Bronchial epithelial cell (primary cell): ENCODE measurements at places on chromosomes 7 and 10. TPM values are rescaled to one million over a fixed set of nuclear protein-coding genes. Genes with fewer than 3 reads are reported as not detected.

The GNAT3 gene
- not detected in 2 replicates for total RNA-seq

The RHBDD2 gene
- total RNA-seq, result 10.8 and 17.4 TPM in 2 replicates

The IGF2BP3 gene
- total RNA-seq, result 4.6 and 12.4 TPM in 2 replicates

The SPDYE8 gene
- not detected in 2 replicates for total RNA-seq

The GPR15LG gene
- 0.53 and 2.6 TPM in 2 replicates for total RNA-seq

The PDE6C gene
- not detected in 2 replicates for total RNA-seq

The EGR2 gene
- total RNA-seq, result 0.13 and 0.26 TPM in 2 replicates

The COA1 gene
- 41.6 and 50.0 TPM in 2 replicates for total RNA-seq

The OPN4 gene
- total RNA-seq, result not detected in 2 replicates

The TMEM273 gene
- not detected in 2 replicates for total RNA-seq

The CH25H gene
- not detected in 2 replicates for total RNA-seq

The SPACDR gene
- total RNA-seq, result 0.38 and 0.53 TPM in 2 replicates

DNA sequence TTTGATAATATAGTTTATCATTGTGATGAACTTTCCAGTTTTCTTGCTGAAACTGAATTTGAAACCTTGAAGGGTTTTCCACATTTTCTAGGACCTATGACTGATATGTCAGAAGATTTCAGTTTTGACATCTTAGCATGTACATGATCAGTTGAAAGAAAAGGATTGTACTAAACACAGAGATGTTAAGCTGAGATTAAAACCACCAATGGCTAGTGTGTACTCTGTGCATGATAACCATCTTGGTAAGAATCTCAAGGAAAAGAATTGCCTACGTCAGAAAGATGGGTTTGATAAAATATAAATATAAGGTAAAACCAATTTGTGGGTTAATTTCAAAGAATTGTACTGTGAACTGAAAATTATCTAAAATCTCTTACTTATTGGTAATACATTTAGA, 776.4 kb downstream of the GATA3 start:
- DNase-seq, result no peak

DNA sequence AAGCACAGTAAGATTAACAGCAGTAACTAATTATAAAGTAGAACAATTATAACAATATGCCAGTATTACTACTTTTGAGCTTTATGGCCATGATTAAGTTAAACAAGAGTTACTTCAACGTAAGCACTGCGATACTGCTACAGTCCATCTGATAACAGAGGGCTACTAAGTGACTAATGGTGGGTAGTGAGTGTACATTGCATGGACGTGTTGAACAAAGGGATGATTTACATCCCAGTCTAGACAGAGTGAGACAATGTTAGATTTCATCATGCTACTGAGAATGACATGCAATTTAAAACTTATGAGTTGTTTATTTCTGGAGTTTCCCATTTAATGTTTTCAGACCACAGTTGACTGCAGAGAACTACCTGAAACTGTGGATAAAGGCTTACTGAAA, 45.6 kb downstream of the TPST1 start:
- peak; percentile 100 for DNase-seq

DNA sequence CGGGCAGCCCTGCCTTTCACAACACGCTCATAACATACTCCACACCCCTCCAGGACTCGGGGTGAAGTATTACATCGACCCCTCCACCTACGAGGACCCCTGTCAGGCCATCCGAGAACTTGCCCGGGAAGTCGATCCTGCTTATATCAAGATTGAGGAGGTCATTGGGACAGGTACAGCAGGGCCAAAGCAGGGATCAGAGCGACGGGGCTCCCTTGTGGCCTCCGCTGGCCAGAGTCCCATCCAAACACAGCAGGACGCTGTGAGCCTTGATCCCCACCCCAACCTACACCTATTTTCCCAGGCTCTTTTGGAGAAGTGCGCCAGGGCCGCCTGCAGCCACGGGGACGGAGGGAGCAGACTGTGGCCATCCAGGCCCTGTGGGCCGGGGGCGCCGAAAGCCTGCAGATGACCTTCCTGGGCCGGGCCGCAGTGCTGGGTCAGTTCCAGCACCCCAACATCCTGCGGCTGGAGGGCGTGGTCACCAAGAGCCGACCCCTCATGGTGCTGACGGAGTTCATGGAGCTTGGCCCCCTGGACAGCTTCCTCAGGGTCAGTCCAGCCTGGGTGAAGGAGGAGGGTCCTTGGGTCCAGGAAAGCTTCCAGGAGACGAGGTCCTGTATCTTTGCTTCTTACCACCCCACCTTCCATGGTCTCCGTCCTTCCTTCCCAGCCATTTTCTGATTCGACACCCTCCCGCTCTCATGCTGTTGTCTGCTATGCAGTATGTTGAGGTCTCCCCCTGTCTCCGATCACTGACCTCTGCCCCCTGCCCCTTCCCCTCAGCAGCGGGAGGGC, 13.5 kb downstream of the EPHB6 start:
- DNase-seq, result no peak

GRCh38 chr10:30581779-30582380, 47.7 kb downstream of the LYZL2 start:
- peak; percentile 36 for DNase-seq

- peak; percentile 52 for DNase-seq
These were observed 77.1 kb downstream of the BMPER start for GRCh38 chr7:33982425-33982786.

GRCh38 chr10:113199459-113199858, 249.4 kb downstream of the TCF7L2 start:
- peak; percentile 38 for DNase-seq

DNA sequence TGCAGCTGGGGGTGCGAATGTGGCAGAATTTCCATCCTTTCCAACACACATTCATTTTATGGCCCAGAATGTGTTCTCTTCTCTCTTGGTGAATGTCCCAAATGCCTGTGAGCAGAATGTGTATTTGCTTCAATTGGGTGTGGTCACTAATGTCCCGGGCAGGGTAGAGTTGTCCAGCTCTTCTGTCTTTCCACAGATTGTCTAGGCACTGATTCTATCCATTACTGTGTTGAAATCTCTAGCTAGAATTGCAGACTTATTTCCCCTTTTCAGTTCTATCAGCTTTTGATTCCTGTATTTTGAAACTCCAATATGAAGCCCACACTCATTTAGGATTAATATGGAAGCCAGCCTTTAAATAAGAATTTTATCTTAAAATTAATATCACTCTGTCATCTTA, 14.0 kb upstream of the AKR1E2 start:
- no peak for DNase-seq

GRCh38 chr7:123433665-123434064, 100.7 kb downstream of the IQUB start:
- DNase-seq, result no peak

- DNase-seq, result no peak
These were observed 519.3 kb upstream of the PFKP start for GRCh38 chr10:2548071-2548470.

- DNase-seq, result no peak
These were observed 33.1 kb downstream of the RAB18 start for GRCh38 chr10:27537166-27537565.

GRCh38 chr10:11678074-11678793, 63.9 kb upstream of the ECHDC3 start:
- peak; percentile 33 for DNase-seq

DNA sequence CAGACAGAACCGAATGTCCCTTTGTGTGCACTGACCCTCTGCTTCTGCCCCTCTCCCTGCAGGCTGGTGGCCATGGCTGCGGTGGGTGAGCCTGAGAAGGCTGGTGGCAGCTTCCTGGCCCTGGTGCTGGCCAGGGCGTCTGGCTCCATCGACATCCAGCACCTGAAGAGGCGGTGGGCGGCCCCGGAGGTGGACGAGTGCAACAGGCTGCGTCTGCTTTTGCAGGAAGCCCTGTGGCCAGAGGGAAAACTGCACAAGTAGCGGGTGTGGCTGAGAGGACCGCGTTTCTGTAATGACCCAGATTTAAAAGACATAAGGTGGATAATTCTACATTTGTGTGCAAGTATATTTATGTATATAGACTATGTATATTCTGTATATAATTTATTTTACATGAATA, 89.2 kb downstream of the DYNC2I1 start:
- no peak for DNase-seq

GRCh38 chr10:104104926-104105325, 17.0 kb upstream of the SFR1 start:
- DNase-seq, result peak; percentile 94

DNA sequence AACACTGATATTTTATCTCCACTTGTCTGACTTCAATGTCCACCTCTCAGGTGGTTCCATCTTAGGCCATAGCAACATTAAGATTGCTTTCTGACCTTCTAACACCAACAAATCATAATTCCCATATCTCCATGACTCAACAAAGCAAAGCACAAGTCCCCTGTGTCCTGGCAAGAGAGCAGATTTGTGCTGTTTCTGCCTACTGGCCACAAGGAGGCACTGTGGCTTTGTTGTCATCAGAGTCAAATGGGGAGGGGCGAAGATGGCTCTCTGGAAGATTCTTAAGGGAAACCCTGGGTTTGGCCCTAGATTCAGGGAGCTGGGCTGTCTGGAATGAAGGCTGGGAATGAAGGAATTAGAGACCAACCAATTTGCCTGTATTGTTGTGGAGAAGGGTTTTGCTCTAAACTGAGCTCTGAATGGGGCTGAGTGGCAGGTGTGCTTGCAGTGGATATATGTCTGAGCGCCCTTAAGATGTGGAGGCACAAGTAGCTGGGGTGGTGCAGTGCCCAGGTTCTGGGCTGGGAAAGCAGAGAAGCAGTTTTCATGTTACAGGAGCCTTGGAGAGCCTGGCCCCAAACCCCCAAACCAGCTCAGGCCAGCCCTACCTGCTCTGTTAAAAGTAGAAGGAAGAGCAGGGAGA, 154.8 kb upstream of the PRSS58 start:
- DNase-seq, result peak; percentile 61

- DNase-seq, result peak; percentile 20
These were observed 21.0 kb downstream of the PIP4K2A start for GRCh38 chr10:22693371-22693784.

DNA sequence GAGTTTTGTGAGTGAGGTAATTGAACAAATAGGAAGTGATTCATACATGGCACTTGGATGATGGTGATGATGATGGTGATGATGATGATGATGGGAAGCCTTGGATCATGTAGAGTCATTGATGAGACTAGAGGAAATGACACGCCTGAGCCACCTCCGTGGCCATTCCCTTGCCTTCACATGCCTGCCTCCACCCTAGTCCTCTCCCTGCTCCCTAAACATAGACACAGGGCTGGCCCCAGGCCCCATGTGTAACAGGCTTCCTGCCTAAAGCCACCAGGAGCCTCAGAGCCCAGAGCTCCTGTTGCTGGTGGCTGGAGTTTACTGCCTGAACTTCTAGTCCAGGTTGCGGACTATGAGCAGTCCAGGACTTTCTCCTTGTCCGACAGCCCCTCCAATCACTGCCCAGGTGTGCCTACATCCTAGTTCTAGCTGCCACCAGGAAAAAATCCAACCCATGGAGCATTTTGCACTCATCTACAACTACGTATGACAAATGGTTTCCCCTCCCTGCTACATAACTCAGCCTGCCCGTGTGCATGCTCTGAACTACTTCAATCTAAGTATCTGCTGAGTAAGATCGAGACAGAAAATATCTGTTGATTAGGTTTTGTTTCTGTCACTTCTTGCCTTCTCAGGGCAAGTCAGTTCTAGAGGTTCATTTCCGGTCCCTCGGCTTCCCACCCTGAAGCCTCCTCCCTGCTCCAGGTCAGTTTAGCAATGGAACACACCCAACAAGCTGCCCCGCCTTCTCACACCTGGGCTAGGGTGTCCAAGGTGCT, 35.5 kb upstream of the KDM7A start:
- peak; percentile 96 for DNase-seq

- no peak for DNase-seq
These were observed 28.1 kb downstream of the LRGUK start for GRCh38 chr7:134155206-134155605.

GRCh38 chr7:30911561-30911969, at the start of gene AQP1:
Gene AQP1, plus strand, starts transcription at chr7:30911853. Its CDS starts 57 bp downstream, at chr7:30911910.
- DNase-seq, result no peak
